MV-4-11 (cell line): ENCODE measurements at places on chromosomes 7 and 10.

- DNase-seq, result no peak
Measured at GRCh38 chr10:43340619-43341018, 30.8 kb upstream of the FXYD4 start.

- DNase-seq, result no peak
Measured at GRCh38 chr7:12647364-12648219, 39.8 kb upstream of the ARL4A start.

DNA sequence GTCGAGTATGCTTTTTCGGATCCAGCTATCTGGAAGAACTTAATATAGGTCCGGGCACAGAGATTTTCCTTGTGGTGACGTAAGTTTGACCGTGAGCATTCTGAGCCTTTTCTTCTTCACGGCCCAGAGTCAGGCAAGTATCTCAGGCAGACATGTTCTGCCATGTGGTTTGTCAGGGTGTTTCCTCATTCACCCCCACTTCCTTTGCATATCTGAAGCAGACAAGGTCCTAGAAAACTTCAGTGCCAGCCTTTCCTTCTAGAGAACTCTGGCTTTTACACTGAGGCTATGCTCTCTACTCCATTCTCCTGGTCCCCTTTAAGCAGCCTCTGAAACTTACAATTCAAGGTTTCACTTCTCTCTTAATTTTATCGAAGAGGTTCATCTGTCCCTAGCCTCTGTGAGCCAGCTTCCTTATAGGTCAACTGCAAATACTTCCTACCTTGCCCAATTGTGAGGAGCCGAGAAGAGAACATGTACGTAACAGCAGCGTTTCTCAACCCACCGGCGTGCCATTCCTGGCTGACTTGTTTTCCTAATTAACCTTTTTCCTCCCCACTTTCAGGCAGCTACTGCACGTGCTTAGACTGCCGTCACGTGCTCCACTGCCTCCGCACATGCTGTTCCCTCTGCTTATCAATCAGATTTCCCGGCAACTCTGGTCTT, 47.3 kb downstream of the CDCA7L start:
- peak; percentile 87 for DNase-seq

- no peak for DNase-seq
Measured at GRCh38 chr10:86200867-86201266, 165.7 kb downstream of the GRID1 start.
